ENCODE measurements at places on chromosomes 7 and 10.

GRCh38 chr10:73591935-73592699 is 975 bp upstream of the USP54 start:
- DNase-seq, result peak; percentile 86

DNA sequence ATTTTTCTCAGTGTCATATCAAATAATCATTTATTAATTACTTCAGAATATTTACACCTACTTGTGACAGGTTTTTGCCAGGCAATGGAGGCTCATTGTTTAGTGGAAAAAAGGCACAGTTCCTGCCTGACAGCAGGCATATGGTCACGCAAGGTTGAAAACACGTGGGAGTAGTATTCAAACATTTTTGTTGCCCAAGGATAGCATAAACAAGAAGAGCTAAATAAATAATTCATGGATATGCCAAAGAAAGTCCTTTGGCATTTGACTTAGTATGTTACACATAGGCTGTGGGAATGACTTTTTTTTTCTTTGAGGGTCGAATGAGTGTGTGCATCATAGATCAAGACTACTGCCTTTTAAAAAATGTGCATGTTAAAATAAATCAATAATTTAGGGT is 120.5 kb upstream of the SEMA3E start:
- no peak for DNase-seq

DNA sequence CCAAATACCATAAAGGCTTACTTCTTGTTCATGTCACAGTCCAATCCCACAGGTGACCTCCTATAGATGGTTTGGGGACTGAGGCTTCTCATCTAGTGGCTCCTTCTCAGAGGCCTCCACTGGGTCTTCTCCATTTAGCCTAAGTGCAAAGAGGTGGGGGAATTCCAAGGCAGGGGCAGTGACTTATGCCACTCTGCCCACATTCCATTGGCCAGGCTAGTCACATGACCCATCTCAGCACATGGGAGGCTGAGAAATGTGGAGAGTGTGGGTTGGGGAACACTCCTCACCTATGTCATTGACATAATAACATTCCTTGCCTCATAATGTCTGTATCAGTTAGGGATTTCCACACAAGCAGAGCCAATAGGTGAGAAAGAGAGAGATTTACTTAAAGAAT is 104.3 kb upstream of the PLXNA4 start:
- no peak for DNase-seq

GRCh38 chr7:156222611-156223010 is 410.3 kb upstream of the SHH start:
- DNase-seq, result no peak

- DNase-seq, result no peak
Measured at GRCh38 chr10:103492655-103493261, 747 bp upstream of the NEURL1 start.

DNA sequence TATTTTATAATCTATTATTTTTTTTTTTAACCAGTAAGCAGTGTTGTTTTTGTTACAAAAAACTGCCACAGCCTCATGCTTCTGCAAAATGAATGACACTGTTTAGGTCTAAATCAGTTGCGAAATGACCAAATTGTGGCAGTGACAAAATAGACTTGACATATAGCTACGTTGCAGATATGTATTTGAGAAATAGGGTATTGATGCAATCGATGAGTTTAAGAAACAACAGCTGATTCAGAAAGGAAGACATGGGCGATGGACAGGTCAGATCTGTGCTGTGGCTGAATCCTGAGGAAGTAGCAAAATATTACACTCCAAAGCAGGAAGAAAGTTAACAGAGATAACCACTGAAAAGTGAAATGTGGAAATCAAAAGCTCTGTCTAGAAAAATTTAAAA is 89.0 kb upstream of the STEAP4 start:
- DNase-seq, result no peak

GRCh38 chr7:76051840-76052239 is 3.9 kb downstream of the MDH2 start:
- DNase-seq, result no peak

DNA sequence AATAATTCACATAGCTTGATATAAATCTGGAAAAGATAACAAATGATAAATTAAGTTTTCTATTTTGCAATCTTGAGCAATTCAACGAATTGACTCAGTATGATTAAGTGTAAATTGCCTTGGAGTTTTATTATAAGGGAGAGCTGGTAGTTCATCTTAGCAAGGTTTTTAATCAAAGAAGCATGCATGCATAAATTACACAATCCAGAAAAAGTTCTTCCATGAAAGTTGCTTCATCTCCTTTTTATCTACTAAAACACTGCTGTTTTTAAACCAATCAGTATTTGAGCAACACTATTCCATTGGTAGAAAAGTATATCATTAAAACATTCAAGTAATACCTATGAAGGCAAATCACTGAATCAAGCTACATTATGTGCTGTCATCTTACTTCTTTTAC is 47.6 kb downstream of the POT1 start:
- no peak for DNase-seq

DNA sequence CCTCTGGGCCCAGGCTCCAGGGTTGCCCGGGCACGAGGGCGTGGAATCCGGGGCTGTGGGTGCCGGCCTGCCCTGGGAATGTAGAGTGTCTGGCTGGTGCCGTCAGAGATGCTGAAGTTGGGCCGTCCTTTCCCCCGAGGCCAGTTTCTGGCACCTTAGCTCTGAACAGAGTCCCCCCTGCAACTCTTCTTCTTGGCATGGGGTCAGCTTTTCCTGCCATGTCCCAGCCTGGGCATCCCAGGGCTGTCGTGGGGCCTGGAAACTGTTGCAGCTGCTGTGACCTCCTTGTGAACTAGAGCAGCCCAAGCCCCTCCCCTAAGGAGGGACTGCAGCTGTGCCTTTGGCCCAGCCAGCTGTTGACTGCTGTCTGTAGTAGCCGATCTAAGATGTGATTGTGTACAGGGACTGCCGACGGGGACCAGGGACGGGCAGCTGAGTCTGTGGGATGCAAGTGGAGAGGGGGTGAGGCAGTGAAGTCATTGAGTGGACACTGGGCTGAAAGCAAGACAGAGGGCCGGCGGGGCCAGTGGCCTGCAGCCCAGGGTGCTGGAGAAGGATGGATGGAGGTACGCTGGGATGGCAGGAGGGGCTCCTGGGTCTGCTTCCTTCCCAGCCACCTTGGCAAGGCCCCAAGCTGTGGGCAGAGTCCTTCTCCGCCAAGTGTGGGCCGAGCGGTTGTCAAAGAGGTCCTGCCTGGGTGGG is 35.8 kb downstream of the GBX1 start:
- DNase-seq, result peak; percentile 77
